Renal cortex interstitium (tissue), 15 donors: ENCODE measurements at places on chromosomes 5 and 9. TPM values are rescaled to one million over a fixed set of nuclear protein-coding genes. Genes with fewer than 3 reads are reported as not detected.

The KCNV2 gene
- polyA plus RNA-seq = not detected

DNA sequence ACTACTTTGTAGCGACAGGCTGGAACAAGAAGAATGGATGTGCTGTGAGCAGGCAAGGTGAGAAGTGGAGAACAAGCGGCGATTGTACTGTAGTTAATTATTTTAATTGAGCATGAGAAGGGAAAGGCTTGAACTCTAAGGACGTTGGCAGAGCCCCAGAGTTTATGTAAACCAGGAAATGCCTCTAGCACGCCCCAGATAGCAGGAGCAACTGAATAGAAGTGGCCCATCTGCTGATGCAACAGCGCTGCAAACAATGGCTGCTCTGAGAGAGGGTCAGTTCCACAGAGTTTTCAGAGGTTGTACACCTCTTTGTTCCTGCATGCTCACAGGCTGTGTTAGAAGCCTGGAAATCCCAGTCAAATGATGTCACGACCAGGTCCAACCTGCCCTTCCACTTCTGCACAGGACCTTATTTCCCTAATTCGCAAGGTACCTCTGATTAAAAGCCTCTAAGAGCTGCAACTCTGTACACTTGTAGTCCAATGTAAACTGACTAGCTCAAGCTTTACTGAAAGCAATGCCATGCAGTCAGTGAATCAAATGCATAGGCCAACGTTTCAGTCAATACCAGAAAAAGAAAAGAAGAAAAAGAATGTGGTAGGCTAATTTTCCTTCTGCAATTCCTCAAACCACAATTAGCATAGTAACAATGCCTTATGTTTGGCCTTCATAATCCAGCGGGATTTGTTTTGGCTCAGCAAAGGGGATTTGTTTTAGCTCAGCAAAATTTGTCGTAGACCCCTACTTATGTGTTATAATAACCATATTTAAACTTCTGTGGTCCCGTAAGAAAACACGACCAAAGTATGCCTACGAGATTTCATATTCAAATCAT, 119.6 kb upstream of the RETREG1 start:
- no peak for DNase-seq

DNA sequence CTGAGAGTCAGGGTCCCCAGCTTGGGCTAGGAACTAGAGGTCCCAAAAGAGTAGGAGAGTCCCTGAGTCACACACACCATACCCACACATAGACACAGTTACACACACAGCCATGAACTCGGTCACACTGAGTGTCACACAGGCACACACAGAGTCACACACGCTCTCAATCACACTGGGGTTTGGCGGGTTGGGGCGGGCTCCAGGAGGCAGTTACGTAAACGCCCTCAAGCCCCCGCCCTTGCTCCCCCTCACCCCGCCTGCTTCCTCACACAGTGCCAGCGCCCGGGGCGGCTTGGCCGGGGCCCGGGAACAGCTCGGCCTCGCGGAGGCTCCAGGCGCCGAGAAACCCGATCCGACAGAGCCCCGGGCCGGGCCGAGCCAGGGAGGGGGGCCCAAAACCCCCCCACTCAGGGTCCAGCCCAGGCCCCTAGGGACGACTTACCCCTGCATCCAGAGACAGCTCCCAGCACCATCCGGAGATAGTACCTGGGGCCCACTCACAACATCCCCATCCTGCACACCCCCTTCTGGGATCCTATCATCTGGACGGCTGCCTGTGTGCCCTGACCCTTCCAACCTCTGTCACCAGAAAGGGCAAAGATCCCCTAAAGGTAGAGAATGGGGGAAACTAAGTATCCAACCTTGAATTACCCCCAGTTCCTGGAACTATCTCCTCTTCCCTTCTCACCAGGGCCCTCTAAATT, 3.5 kb upstream of the CNTFR start:
- DNase-seq = no peak

- no peak for DNase-seq
Measured at GRCh38 chr5:147688656-147689356, 93.7 kb downstream of the JAKMIP2 start.

GRCh38 chr9:134852906-134853654, 27.5 kb upstream of the FCN2 start:
- no peak for DNase-seq

The SPATA9 gene
- 1.2 TPM for polyA plus RNA-seq

The LCN15 gene
- polyA plus RNA-seq = 0.06 TPM

The PKN3 gene
- polyA plus RNA-seq = 14.0 TPM

The GNA14 gene
- polyA plus RNA-seq = 12.9 TPM

- no peak for DNase-seq
Measured at GRCh38 chr5:16884595-16884994, 51.5 kb downstream of the MYO10 start.

DNA sequence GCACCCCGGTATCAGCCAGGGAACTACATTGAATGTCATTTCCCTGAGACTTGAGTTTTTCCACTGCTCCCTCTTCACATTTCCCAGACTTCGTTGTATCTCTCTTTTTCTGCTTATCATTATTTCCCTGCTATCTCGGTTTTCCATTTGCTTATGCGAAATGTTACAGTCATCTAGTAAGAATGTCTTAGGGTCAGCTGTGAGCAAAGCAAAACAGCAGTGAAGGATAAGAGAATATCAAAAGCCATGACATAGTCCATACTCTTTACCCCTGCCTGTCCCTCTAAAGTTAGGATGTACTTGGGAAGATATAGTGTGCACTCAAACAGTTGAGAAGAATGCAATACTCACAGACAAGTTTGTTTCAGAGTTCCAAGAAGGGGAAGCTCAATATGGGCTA, 88.7 kb downstream of the ITGA1 start:
- no peak for DNase-seq

The FNBP1 gene
- polyA plus RNA-seq = 48.7 TPM

The MCCC2 gene
- polyA plus RNA-seq = 63.9 TPM

The ECPAS gene
- polyA plus RNA-seq = 78.9 TPM
